Motor neuron (in vitro differentiated cells): ENCODE measurements at places on chromosomes 6 and 20. TPM values are rescaled to one million over a fixed set of nuclear protein-coding genes. Genes with fewer than 3 reads are reported as not detected.

Gene CRIP3
- 1.1 TPM in 2 replicates for total RNA-seq

Gene MYLK4
- 0.27 and 0.38 TPM in 2 replicates for total RNA-seq

Gene SAPCD1
- 8.0 and 13.7 TPM in 2 replicates for total RNA-seq

Gene OTOR
- total RNA-seq, result not detected in 2 replicates
